ENCODE measurements at places on chromosomes 7 and 10.

DNA sequence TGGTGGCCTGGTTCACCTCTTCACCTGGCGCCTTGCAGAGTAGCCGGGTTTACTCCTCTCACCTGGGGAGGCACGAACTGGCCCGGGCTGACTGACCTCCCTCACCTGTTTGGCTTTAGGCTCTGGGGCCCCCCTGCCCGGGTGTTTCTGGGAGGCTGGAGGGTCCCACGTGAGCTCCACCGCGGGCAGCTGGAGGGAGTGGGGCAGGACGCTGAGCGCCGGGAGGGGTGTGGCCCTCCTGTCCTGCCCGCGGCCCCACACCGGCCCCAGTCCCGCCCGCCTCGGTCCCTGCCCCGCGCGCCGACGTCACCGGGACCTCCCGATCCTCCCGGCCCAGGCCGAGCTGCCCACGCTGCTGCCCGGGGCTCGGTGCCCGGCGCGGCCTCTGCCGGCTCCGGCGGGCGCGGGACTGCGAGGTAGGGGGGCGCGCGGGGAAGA, at the start of gene AMZ1:
AMZ1 (plus strand) TSS at position 322 of the 438 bp plus-strand sequence. CDS start 12,250 bp downstream, outside the sequence.
- peaks cover 18% of the 10 kb centered on the region for H3K27me3 ChIP-seq
- DNase-seq, result no peak
- peaks cover 16% of the 10 kb centered on the region for H3K4me1 ChIP-seq
- H3K36me3 ChIP-seq, result no peaks in the 10 kb centered on the region

GRCh38 chr10:55063811-55064210, 262.8 kb upstream of the PCDH15 start:
- H3K27me3 ChIP-seq, result no peaks in the 10 kb centered on the region
- no peaks in the 10 kb centered on the region for H3K4me1 ChIP-seq
- no peaks in the 10 kb centered on the region for H3K36me3 ChIP-seq
- no peak overlapping the region for H3K4me3 ChIP-seq

DNA sequence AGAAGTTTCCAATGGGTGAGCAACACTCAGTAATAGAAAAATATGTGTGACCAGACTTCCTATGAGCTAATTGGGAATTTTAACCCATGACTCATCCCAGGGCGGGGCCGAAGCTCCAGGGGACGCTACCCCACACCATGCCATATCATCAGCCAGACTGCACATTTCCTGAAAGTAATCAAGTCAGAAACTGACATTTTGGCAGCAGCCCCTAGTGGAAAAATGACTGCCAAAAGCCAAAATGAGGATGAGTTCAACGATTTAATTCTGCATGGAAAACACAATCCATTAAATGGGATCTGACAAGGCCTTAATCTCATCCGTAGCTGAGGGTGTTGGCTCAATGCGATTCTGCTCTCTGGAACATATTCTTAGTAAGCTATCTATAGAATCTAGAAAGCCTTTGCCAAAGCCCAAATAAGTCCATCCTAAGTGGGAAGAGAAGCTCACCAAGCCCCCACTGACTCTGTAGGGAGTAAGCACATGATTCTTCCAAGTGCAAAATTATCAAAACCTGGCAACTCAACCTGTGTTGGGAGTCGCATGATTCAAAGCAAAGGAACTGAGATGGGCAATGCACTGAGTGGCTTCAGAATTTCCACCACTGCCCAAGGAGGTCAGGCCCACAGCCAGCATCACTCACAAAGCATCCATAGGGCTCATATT, 93.1 kb upstream of the PDE1C start:
- no peak for DNase-seq
- no peak overlapping the region for H3K4me3 ChIP-seq
- no peaks in the 10 kb centered on the region for H3K27me3 ChIP-seq
- H3K4me1 ChIP-seq, result no peaks in the 10 kb centered on the region
- no peak overlapping the region for H3K27ac ChIP-seq
- H3K36me3 ChIP-seq, result no peaks in the 10 kb centered on the region

GRCh38 chr7:69516238-69516820, 81.9 kb upstream of the AUTS2 start:
- no peak overlapping the region for H3K4me3 ChIP-seq
- no peaks in the 10 kb centered on the region for H3K27me3 ChIP-seq
- H3K27ac ChIP-seq, result no peak overlapping the region
- H3K4me1 ChIP-seq, result no peaks in the 10 kb centered on the region

DNA sequence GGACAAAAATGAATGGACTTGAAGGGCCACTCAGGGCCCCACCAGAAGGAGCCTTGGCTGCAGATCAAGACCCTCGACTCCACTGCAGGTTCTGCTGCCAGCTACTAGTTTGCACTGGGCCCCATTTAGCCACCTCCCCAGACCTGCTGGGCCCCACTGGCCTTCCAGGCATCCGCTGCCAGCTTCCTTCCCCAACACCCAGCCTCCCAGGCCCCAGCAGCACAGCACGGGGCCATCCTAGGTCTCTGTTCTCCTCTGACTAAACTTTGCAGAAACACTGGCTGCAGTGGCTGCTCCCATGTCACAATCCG, 277.4 kb upstream of the KLF14 start:
- peak overlapping the region; percentile 75 for H3K27ac ChIP-seq
- H3K27me3 ChIP-seq, result no peaks in the 10 kb centered on the region
- peak overlapping the region; percentile 75 for H3K4me3 ChIP-seq
- no peak for DNase-seq
- peaks cover 86% of the 10 kb centered on the region for H3K4me1 ChIP-seq
- H3K36me3 ChIP-seq, result peaks cover 23% of the 10 kb centered on the region

DNA sequence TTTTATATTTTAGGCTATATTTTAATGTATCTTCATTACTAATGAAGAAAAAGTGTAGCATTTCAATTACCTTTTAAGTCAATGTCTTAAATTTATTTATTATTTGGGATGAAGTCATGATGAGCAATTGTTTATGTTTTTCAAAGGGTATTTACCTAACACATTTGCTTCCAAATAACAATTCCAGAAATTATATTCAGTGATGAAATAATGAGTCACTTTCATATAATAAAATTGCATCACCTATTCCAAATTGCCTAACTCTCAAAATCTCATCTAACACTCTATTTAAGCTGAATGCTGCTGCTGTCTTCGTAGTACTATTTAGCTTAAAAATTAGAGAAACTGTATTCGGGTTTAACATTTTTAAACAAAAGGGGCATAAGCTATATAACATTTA, 97.7 kb downstream of the PRKG1 start:
- no peaks in the 10 kb centered on the region for H3K36me3 ChIP-seq

DNA sequence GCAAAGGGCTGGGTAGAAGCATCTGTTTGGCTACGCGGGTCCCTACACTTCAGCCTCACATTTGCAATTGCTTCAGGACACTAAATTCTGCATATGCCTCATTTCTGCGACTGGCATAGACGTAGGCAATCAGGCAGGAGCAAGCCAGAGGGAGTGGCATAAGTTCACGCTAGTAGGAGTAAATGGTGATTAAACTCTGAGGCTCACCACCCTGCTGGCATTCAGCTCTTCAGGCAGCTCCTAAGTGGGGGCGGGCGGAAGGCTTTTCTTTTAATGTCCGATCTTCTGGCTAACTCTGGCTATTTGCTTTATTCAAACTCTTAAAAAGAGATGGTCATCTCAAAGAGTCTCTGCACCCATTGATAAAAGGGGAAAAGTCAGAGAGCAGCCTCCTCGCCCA, 45.3 kb downstream of the RGS10 start:
- DNase-seq, result no peak
- H3K27me3 ChIP-seq, result no peaks in the 10 kb centered on the region
- H3K4me1 ChIP-seq, result peaks cover 57% of the 10 kb centered on the region
- H3K4me3 ChIP-seq, result no peak overlapping the region
- peaks cover 13% of the 10 kb centered on the region for H3K36me3 ChIP-seq
- no peak overlapping the region for H3K27ac ChIP-seq

- no peaks in the 10 kb centered on the region for H3K36me3 ChIP-seq
- H3K27me3 ChIP-seq, result peaks cover 3% of the 10 kb centered on the region
- H3K4me3 ChIP-seq, result no peak overlapping the region
- peaks cover 13% of the 10 kb centered on the region for H3K4me1 ChIP-seq
- H3K27ac ChIP-seq, result no peak overlapping the region
- DNase-seq, result no peak
Measured at GRCh38 chr7:134427896-134428295, 31.0 kb downstream of the AKR1B1 start.

DNA sequence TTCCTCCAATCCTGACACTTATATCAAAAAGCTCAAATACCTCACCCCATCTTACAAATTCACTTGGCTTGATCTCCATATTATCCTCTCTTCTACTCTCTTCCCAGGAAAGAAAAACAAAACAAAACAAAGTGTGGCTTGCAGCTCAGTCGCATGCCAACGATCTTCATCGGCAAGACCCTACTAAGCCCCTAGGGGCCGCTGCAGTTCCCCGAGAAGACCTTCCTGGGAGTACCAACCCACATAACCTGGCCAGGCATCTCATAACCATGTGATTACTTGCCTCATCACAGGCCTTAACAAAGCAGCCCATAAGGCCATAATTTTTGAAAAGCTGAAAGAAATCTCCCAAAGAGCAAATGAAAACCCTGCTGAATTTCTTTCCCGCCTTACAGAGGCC, 103.7 kb downstream of the ZNF92 start:
- DNase-seq, result no peak
- H3K4me1 ChIP-seq, result peaks cover 27% of the 10 kb centered on the region
- H3K27me3 ChIP-seq, result no peaks in the 10 kb centered on the region
- no peaks in the 10 kb centered on the region for H3K36me3 ChIP-seq
- H3K4me3 ChIP-seq, result no peak overlapping the region
- no peak overlapping the region for H3K27ac ChIP-seq

DNA sequence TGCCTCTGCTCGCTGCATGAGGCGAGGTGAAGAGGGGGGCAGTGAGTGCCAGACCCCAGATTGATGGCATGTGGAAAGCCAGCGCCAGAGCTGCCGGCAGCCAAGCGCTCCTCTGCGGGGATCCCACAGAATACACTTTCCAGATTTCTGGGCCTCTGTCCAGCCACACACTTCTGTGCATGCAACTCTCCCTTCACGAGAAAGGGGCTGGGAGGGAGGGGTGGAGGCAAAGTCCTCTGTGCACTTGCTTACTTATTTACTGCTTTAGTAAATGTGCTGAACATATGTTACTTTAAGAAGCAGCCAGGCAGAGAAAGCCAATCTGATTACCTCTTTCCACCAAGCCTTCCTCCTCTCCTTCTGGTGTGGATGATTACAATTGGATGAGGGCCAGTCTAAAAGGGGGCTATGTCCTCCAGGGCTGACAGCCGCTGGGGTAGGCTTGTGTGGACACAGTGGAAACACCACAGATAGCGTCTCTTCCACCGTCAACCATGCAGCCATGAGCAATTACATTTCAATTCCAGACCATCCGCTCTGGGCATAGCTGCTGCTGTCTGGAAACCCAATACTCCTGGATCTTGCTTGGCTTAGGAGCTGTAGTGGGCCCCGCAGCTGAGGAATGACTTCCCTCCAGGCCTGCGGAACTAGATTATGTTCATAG, 322.8 kb upstream of the ANKRD30A start:
- H3K36me3 ChIP-seq, result no peaks in the 10 kb centered on the region
- DNase-seq, result no peak
- no peak overlapping the region for H3K27ac ChIP-seq
- H3K27me3 ChIP-seq, result no peaks in the 10 kb centered on the region

- no peaks in the 10 kb centered on the region for H3K4me1 ChIP-seq
- no peaks in the 10 kb centered on the region for H3K27me3 ChIP-seq
- H3K4me3 ChIP-seq, result no peak overlapping the region
Measured at GRCh38 chr10:105075031-105075430, 433.9 kb downstream of the SORCS3 start.

- peak overlapping the region; percentile 48 for H3K4me3 ChIP-seq
- H3K27me3 ChIP-seq, result no peaks in the 10 kb centered on the region
- H3K36me3 ChIP-seq, result no peaks in the 10 kb centered on the region
- peak; percentile 62 for DNase-seq
Measured at GRCh38 chr10:50540069-50540825, 83.5 kb downstream of the SGMS1 start.

GRCh38 chr10:71222601-71223346, 10.4 kb downstream of the UNC5B start:
- H3K27ac ChIP-seq, result no peak overlapping the region
- peaks cover 2% of the 10 kb centered on the region for H3K27me3 ChIP-seq
- no peak overlapping the region for H3K4me3 ChIP-seq
- no peaks in the 10 kb centered on the region for H3K36me3 ChIP-seq
- H3K4me1 ChIP-seq, result no peaks in the 10 kb centered on the region
- DNase-seq, result no peak

DNA sequence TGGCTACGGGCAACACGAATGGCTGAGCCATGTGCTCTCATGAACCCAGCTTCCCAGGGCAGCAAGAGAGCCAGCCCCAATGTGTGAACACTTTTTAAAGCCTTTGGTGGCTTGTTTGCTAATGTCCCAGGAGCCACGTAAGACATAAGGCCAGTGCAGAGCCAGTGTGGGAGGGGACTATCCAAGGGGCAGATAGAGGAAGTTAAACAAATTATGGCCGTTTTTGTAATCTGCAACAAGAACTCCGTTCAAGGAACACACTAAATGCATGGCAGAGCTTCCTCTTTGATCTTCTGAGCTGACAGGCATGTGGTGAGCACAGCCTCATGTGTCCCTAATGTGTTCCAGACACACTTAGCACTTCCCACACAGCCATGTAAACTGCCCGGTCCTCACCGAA, 133.3 kb downstream of the TEX36 start:
- DNase-seq, result no peak
- no peaks in the 10 kb centered on the region for H3K4me1 ChIP-seq
- no peak overlapping the region for H3K27ac ChIP-seq
- no peaks in the 10 kb centered on the region for H3K27me3 ChIP-seq

DNA sequence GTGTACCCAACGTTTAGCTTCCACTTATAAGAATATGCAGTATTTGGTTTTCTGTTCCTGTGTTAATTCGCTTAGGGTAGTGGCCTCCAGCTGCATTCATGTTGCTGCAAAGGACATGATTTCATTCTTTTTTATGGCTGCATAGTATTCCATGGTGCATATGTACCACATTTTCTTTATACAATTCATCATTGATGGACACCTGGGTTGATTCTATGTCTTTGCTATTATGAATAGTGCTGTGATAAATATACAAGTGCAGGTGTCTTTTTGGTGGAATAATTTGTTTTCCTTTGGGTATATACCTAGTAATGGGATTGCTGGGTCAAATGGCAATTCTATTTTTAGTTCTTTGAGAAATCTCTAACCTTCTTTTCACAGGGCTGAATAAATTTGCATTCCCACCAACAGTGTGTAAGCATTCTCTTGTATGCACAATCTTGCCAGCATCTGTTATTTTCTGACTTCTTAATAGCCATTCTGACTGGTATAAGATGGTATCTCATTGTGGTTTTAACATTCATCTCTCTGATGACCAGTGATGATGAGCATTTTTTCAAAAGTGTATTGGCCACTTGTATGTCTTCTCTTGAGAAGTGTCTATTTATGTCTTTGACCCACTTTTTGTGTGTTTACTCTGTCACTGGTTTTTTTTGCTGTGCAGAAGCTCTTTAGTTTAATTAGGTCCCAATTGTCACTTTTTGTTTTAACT, 72.5 kb upstream of the CC2D2B start:
- peak overlapping the region; percentile 96 for H3K27ac ChIP-seq
- peaks cover 65% of the 10 kb centered on the region for H3K4me1 ChIP-seq
- H3K36me3 ChIP-seq, result no peaks in the 10 kb centered on the region
- H3K4me3 ChIP-seq, result peak overlapping the region; percentile 16
- DNase-seq, result peak; percentile 40

- no peak for DNase-seq
- H3K36me3 ChIP-seq, result no peaks in the 10 kb centered on the region
- no peak overlapping the region for H3K27ac ChIP-seq
- H3K4me1 ChIP-seq, result no peaks in the 10 kb centered on the region
Measured at GRCh38 chr10:36003031-36003600, 361.0 kb upstream of the FZD8 start.

- no peaks in the 10 kb centered on the region for H3K36me3 ChIP-seq
- no peak overlapping the region for H3K27ac ChIP-seq
- no peaks in the 10 kb centered on the region for H3K27me3 ChIP-seq
- H3K4me1 ChIP-seq, result no peaks in the 10 kb centered on the region
Measured at GRCh38 chr7:106552645-106553445, 108.1 kb downstream of the CCDC71L start.

- no peak overlapping the region for H3K4me3 ChIP-seq
- no peaks in the 10 kb centered on the region for H3K4me1 ChIP-seq
- no peak for DNase-seq
- no peaks in the 10 kb centered on the region for H3K27me3 ChIP-seq
Measured at GRCh38 chr7:114109304-114109703, 190.5 kb upstream of the PPP1R3A start.

Measured in CD4-positive, CD25-positive, alpha-beta regulatory T cell (primary cell).